ENCODE measurements at places on chromosomes 1 and 21.

DNA sequence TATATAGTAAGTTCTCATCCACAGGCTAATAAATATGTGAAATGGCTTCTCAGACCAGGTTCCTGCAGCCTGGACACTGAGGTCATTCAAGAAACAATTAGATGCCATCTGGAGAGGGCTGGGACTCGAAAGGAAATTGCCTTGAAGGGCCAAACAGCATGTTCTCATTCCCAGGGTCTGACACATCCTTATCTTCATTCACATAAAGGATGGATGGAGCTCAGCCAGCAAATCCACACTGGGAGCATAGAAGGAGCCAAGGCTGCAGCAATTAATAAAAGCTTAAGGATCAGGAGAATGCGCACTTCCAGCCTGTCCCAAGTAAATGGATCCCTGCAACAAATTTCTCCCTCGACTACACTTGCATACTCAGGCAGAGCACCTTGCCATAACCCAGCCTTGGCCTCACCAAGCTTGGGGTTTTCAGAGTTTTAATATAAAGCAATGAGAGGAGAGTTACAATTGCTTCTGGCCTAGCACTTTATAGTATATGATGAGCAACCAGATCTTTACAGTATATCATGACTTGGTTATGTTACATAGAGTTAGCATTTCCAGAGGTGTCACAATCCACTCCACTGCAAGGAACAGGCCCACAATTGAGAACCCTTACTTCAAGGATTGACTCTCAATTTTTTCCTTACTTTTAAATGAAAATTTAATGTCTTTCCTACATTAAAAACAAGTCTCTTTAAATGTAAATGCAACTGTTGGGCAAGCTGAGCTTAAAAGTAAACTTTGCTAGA lies 55.9 kb downstream of the BCAR3 start:
- no peak for DNase-seq

GRCh38 chr21:27143476-27143875 lies 176.6 kb upstream of the ADAMTS5 start:
- DNase-seq: no peak

GRCh38 chr1:227390525-227390924 lies 72.2 kb upstream of the CDC42BPA start:
- DNase-seq: peak; percentile 32

DNA sequence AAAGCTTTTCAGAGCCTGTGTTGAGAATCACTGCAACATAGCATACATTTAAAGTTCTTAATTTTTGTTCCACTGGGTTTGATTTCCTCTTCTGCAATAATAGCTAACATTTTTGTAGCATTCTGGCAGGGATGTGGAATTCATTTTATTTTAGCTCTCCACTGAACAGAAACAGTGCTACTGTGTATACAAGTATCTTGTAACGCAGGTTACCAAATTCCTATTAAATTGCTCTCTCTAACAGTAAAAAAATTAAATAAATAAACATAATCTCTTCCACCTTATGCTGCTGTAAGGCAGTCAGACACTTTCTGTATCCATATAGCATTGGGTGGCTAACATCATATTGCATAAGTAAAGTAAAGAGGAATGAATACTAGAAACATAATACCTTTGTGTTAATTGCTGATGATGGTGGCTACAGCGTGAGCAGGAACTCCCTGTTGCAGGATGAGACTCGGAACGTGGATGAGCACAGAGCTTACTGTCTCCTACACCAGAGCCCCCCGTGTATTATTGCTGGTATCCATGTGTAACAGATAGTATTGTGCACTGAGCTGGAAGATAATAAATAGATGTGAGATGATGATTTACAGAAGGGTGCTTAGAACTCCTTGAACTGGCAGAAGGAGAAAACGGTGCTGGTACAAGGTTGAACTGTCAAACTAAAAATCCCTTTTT lies 276.9 kb upstream of the SNX7 start:
- DNase-seq: no peak

DNA sequence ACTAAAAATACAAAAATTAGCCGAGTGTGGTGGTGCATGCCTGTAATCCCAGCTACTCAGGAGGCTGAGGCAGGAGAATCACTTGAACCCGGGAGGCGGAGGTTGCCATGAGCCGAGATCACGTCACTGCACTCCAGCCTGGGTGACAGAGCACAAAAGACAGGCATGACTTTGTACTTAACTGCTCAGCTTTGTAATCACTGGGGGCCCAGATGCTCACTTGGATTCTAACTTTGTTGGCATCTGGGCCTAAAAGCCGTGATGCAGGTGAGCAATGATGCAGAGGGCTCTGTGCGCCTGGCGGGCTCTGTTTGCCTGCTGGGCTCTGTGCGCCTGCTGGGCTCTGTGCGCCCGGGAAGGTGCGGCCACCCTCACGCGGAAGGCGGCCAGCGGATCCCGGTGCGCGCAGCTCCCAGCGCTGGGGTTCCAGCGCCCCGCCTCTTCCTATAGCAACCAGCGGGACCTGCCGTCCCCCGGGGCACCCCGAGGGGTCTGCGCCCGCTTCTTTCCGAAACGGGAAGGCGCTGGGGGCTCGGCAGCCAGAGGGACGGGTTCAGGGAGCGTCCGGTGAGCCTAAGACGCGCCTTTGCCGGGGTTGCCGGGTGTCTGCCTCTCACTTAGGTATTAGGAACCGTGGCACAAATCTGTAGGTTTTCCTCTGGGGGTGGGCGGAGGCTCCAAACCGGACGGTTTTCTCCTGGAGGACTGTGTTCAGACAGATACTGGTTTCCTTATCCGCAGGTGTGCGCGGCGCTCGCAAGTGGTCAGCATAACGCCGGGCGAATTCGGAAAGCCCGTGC lies 31.7 kb downstream of the PRMT2 start:
- no peak for DNase-seq

DNA sequence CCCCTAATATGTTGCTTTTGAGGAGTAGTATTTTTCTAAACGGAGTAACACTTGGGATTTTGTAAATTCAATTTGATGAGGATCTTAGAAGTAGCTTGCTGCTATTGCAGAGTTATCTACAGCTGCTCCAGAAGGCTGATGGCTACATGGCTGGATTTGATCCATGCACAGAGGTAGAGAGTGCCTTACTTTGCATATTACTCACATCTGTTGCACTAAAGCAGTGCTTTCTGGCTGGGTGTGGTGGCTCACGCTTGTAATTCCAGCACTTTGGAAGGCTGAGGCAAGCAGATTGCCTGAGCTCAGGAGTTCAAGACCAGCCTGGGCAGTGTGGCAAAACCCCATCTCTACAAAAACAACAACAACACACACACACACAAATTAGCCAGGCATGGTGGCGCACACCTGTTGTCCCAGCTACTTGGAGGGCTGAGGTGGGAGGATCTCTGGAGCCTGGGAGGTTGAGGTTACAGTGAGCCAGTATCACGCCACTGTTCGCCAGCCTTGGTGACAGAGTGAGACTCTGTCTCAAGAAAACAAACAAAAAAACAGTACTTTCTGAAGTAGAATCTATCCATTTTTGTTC lies 24.6 kb downstream of the RALGPS2 start:
- no peak for DNase-seq

- no peak for DNase-seq
Observed at GRCh38 chr1:63705078-63705477, 68.7 kb upstream of the ROR1 start.

- no peak for DNase-seq
Observed at GRCh38 chr1:99759518-99760160, 6.8 kb downstream of the FRRS1 start.

DNA sequence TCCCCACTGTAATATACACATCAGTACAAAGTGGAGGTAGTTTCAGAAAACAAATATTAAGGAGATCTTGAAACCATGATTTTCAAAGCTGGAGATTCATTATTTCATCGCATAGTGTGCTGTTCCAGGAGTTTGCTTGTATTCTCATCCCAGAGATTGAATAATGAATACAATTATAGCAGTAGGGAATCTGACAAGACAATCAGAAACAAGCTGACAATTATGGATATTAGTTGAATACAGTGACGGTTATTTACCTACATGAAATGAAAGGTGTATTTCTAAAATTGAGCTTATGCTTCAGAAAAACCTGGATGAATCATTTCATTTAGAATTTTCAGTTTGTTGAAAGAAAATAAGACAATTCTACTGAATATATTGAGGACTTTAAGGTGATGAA lies 2119.0 kb downstream of the MRPL39 start:
- DNase-seq: no peak

Data from OCI-M1 (cell line).